ENCODE measurements at places on chromosomes 11 and 22. TPM values are rescaled to one million over a fixed set of nuclear protein-coding genes. Genes with fewer than 3 reads are reported as not detected.

Gene OR4D5
- total RNA-seq: not detected

Gene HTATIP2
- total RNA-seq: 54.7 TPM

GRCh38 chr11:70168405-70168754 lies 34.7 kb upstream of the FADD start:
- no peaks in the 10 kb centered on the region for H3K27me3 ChIP-seq
- H3K27ac ChIP-seq: no peak overlapping the region
- no peaks in the 10 kb centered on the region for H3K36me3 ChIP-seq
- H3K4me1 ChIP-seq: no peaks in the 10 kb centered on the region
- DNase-seq: no peak

DNA sequence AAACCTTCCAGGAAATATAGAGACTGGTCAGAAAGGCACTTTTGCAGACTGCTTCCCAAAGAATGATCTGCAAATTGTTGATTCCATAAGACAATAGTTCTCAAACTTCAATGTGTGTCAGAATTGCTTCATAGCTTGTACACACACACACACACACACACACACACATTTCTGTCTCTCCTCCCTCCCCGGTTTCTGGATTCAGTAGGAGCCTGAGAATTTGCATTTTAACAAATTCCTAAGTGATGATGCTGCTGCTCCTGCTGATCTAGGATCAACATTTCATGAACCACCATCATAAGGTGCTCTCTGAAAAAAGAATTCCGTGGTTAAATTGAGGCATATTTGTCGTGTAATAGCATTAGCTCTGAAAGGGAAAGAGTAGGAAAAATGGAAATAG lies 35.3 kb upstream of the FZD4 start:
- H3K27me3 ChIP-seq: no peaks in the 10 kb centered on the region
- H3K36me3 ChIP-seq: no peaks in the 10 kb centered on the region
- DNase-seq: no peak
- peaks cover 6% of the 10 kb centered on the region for H3K4me1 ChIP-seq
- H3K27ac ChIP-seq: no peak overlapping the region

- no peak overlapping the region for H3K4me3 ChIP-seq
- no peaks in the 10 kb centered on the region for H3K27me3 ChIP-seq
- no peak overlapping the region for H3K27ac ChIP-seq
- H3K4me1 ChIP-seq: peaks cover 35% of the 10 kb centered on the region
- H3K36me3 ChIP-seq: no peaks in the 10 kb centered on the region
Observed at GRCh38 chr22:18114495-18114894, 3.9 kb downstream of the TUBA8 start.

DNA sequence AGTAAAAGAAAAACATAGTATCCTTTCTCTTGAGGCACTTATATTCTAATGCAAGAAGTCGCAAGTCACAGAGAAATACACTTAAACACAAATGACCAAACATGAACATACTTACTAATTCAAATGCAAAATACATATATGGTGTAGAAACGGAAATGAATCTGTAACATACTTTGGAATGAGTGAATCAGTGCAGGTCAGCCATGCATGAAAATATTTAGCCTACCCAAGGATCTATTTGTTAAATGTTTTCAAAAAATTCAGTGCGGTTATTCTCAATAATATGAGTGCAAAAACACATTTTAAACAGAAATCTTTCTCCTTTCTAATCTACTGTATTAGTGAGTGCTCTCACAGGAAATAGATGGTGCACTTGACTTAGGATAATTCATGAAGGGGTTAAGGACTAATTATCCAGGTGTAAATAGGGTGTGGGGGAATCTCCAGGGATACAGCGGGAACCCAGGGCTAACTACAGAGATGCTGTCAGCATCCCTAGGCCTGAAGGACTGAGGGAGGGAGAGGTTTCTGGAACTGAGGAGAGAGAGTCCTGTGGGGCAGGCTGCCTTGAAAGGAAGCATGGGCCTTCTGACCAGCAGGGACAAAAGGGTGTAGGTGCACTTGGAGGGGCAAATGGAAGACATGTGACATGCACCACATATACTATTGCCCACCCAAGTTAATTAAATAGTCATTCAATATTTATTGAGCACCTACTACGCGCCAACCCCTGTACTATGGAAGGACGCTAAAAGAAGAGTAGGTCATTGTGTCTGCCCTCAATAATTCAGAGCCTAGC lies 139.2 kb downstream of the MAML2 start:
- H3K4me3 ChIP-seq: no peak overlapping the region
- peaks cover 51% of the 10 kb centered on the region for H3K4me1 ChIP-seq
- H3K27me3 ChIP-seq: no peaks in the 10 kb centered on the region
- no peak overlapping the region for H3K27ac ChIP-seq

DNA sequence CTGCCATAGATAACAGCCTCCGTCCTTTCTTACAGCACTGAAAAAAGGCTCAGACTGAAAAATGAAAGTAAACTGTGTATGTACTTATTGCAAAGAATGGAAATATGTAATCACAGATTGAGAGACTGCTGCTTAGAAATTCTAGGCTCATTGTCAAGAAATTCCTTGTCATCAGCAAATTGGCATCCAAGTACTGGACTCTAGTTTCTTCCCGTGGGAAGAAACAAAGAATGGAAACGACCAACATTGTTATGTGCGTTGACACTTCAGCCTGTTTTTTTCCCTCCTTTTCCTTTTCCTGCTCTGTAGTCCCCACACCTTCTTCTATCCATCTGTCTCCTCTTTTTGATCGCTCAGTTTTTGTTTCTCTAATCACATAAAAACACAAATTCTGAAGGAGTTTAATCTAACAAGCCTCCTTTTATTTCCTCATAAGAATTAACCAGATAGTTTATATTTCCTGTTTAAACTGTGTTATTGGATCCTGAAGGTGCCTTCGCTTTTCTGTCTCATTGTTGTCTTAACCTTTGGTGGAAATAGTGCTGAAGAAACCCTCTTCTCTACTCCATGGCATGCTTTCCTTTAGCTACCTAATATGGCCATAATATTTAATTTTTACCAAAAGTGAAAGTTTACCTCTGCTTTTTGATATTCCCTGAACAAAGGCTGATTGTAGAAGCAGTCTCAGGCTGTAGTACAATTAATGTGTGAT lies 20.0 kb upstream of the CASP12 start:
- peaks cover 6% of the 10 kb centered on the region for H3K4me1 ChIP-seq
- DNase-seq: no peak
- H3K27me3 ChIP-seq: no peaks in the 10 kb centered on the region

GRCh38 chr11:71300187-71300586 lies 47.8 kb upstream of the SHANK2 start:
- H3K4me3 ChIP-seq: no peak overlapping the region
- H3K27me3 ChIP-seq: no peaks in the 10 kb centered on the region
- no peaks in the 10 kb centered on the region for H3K36me3 ChIP-seq
- DNase-seq: no peak
- H3K4me1 ChIP-seq: no peaks in the 10 kb centered on the region

DNA sequence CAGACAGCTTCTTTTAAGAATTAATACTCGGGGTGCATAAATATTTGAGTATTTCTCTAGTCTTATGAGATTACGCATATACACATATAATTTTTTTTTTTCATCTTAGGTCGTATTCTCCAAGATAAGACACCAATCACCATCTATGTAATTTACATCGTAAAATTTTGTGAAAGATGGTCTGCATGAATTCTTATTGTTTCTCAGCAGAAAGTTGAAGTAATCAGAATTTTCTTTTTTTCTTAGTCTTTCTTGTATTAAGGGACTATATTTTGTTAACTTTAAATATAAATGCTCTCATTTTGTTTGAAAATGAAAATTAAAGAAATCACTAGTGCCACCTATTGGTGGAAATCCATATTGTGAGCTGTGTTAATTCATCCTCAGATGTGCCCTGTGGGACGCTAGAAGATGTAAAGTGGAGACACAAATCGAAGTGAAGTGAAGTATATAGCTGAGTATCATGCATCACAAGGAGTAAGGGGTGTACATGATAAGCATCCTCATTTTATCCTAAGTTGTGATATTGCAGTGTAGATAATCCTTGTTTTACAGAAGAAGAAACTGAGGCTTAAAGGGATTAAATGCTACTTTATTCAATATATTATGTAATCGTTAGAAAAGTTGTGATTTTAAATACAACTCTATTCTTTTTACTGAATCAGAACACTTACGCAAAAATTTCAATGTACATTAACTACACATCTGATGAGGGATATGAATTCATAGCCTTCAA lies 2084.3 kb downstream of the LRRC4C start:
- H3K4me1 ChIP-seq: no peaks in the 10 kb centered on the region
- DNase-seq: no peak
- no peaks in the 10 kb centered on the region for H3K36me3 ChIP-seq
- H3K27me3 ChIP-seq: no peaks in the 10 kb centered on the region
- H3K27ac ChIP-seq: no peak overlapping the region

Data from esophagus muscularis mucosa (tissue), 4 donors.